ENCODE measurements at places on chromosomes 12 and 14.

- no peak for DNase-seq
Measured at GRCh38 chr14:102795060-102795925, 18.0 kb downstream of the TRAF3 start.

DNA sequence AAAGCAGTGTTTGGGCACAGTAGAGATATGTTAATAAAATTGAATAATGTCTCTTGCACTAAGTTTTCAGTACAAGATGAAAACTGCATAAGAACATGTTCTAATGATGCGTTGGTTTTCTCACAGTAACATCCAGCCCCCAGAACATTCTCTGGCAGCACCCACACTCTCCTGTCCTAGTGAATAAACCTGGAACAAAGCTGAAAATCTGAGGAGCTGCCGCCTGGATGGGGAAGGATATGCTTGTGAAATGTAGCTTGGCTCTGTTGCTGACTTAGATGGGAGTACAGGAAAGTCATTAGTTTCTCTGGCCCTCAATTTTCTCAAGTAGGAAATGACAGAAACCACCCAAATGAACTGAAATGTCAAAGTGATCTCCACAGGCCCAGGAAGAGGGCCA, 323.8 kb downstream of the APAF1 start:
- DNase-seq: no peak

- DNase-seq: peak; percentile 92
Measured at GRCh38 chr12:108664338-108665258, 30.9 kb upstream of the SELPLG start.

DNA sequence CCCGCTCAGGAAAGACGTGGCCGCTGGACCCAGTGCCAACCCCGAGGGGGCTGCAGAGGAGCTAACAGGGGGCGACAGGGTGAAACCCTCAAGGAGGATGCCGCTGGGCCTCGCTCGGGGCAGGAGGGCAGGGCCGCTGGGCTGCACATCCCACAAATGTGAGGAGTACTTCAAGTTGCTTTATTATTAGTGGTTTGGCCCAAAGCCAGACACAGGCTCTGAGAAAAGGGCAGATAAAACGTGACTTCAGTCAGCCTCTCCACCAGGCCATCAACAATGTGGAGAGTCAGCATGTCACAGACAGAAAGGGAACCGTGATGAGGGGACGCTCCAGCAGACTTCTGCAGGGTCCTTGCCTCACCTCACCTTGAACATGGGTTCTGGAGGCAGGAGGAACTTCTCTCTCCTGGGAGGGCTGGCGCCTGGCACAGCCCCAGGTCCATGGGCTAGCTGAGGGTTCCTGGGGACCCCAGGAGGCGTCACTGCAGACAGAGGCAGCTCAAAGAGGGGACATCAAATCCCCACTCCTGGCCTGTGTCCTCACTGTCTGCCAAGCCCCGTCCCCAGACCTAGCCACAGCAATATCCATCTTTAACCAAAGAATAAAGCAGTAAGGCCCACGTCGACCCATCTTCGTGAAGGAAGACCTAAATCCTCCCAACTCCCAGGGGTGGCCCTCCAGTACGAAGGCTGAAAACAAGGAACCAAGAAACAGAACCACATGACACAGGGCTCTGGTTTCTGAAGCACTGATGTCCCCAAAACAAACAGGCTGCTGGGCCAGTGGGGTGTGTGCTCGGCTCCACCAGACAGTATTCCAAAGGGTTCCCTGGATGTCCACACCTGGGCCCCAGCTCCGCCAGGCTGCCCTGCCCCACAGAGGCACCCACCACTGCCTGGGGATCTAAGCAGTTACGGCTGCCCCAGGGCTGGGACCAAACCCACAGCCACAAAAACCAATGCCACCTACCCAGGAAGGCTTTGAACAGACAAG, 35.1 kb downstream of the CCDC85C start:
- no peak for DNase-seq

DNA sequence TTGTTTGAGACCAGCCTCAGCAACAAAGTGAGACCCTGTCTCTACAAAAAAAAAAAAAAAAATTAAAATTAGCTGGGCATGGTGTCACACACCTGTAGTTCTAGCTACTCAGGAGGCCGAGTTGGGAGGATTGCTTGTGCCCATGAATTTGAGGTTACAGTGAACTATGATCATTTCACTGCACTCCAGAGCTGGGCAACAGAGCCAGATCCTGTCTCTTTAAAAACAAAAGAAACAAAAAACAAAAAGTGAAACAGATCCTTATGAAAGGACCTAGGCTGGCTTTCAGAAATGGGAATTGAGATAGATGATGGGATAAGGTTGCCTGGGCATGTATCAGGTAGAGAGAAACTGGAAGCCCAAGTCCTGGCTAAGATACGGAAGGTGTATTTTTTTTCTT, 13.9 kb downstream of the ACTR6 start:
- DNase-seq: no peak

GRCh38 chr12:61029516-61029915, 1230.7 kb upstream of the USP15 start:
- no peak for DNase-seq

DNA sequence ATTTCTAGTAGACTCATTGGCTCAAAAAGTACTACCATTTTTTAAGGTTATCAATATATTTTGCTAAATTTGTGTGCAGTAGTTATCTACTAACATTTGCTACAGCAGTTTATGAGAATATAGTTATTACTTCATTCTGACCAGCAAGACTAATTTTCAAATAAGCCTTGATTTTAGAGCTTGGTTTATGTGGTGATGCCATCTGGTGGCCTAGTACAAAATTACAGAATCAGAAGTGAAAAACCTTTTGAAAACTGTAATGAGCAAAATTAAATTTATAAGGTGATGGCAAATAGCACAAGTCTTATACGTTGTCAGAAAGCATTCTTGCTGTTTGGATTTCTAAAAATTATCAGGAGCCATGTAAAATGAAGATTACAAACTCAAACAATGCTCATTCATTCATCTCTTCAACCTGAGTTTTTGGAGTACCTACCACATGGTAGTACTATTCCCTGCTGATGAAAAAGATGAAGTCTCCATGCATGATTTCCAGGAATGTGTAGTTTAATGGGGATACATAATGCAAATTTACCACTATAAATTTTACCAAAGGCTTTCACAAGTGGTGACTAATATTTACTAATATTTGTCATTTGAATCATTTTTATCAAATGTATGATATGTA, 51.0 kb downstream of the MAGOHB start:
- DNase-seq: peak; percentile 3

DNA sequence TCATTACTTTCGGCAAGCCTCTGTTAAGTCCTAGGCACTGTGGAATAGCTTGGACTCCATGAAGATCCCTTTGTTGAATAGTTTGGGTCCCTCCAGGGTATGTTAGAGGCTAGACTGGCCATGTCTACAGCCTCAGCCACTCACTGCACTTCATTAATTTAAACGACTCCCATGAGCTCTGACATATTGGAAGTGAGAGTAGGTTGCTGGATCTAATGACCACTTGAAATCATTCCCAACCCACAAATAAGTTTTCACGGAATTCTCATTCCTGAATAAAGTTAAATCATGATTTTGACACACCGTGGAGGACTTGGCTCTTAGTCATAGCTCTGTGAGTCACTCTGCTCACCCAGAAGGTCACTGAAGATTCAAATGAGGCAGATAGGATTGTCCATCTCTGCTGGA, 21.4 kb upstream of the APPL2 start:
- DNase-seq: no peak

DNA sequence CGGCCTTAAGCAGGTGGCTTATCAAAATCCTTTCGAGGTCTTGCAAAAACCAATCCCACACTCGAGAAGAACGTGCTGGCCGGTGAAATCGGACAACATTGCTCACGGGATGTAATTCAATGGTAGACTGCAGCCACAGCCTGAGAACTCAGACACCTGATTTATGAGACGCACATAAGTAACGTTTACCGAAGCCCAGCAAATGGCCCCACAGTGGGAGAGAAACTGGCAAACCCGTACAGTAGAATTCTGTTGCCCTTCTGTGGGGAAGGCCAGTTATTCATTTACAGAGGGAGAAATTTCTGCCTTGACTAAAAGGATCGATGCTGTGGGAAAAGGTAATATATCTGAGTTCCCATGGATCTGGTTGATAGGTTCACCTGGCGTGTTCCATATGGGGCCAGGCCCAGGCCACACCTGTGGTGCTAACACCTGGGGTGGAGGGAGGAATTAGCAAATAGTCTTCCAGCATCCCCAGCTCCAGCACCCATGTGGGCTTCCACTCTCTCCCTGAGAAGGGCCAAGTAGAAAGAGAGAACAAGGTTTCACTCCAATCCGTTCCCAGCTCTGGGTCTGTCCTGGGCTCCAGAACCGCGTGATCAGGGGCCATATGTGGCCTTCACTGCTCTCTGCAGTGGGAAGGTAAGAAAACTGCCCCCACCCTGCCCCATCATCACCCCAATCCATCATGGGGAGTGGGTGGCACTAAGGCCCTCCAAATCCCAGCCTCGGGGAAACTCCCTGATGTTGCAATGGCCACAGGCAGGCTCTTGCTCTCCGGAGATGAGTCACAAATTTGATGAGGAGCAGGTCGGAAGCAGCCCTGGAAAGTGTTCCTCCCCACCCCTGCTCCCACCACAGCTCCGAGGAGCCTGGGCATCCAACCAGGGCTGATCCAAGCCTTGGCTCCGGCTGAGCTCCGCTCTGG, 12.7 kb downstream of the BDKRB1 start:
- DNase-seq: no peak

DNA sequence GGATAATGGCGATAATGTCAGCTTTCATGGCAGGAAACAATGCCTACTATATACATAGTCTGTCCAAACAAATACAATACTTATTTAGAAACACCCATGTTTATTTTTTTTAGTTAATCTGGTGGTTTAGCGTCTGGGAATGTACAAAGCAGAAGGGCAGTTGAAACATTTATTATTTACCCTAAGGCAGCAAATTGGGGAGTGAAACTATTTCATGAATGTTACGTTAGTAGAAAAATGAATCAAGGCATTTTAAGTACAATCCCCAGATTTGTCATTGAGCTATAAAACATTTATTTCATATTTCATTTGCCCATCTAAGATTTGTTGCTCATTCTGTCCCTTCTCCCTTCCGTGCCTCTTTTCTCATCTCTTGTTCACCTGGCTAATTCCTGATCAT, 87.1 kb upstream of the ATF1 start:
- DNase-seq: no peak

DNA sequence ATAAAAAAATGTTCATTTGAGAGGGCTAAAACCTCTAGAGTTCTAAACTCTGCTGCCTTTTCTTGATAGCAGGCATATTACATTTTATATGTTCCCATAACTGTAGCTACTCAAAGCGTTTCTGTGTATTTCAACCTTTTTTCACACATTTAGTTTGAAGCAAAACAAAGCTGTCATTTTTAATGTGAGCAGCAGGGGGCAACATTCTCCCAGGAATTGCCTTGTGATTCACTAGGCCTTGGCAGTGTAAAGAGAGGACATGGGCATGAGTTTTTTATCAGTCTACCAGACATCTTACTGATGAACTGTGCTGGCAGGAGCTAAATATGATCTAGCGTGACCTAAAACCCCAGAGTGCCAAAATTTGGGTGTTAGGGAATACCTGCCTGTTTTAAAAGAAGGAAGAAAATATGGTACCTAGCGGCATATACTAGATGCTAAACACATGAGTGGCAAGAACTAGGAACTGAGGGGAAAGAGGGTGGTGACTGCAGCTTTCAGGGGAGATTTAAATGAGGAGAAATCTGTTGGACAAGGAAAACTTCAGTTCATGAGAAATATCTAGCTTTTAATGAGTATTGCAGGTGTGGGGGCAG, 65.3 kb downstream of the IFT43 start:
- DNase-seq: peak; percentile 26

- DNase-seq: no peak
Measured at GRCh38 chr12:9367201-9367600, 159.0 kb upstream of the PZP start.

DNA sequence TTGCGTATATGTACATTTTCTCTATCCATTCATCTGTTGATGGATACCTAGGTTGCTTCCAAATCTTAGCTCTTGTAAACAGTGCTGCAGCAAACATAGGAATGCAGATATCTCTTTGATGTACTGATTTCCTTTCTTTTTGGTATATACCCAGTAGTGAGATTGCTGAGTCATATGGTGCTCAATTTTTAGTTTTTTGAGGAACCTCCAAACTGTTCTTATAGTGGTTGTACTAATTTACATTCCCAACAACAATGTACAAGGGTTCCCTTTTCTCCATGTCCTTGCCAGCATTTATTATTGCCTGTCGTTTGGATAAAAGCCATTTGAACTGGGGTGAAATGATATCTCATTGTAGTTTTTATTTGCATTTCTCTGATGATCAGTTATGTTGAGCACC, 44.3 kb downstream of the PELI2 start:
- no peak for DNase-seq

- no peak for DNase-seq
Measured at GRCh38 chr14:38646391-38646790, 390.5 kb upstream of the CLEC14A start.

GRCh38 chr14:88488081-88488480, 66.7 kb downstream of the PTPN21 start:
- DNase-seq: no peak

DNA sequence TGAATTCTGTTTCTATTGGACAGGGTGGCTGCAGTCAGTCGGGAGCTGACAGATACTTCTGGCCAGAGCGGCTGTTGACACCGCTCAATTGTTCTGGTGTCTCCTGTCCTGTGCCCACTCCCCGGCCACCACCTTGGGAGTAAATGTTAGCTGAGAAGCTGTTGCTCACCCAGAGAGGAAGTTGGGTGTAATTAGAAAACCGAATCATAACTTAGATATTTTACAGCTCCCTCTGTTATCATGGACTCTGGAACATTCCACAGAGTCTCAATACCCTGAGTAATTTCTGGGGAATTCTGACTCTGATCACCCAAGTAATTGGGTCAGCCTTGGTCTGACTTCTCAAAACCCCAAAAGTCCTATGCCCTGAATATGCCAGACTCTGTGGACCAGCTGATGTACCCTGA, 58.3 kb upstream of the RFLNA start:
- no peak for DNase-seq

- DNase-seq: no peak
Measured at GRCh38 chr12:60616400-60616799, 1020.6 kb downstream of the SLC16A7 start.

DNA sequence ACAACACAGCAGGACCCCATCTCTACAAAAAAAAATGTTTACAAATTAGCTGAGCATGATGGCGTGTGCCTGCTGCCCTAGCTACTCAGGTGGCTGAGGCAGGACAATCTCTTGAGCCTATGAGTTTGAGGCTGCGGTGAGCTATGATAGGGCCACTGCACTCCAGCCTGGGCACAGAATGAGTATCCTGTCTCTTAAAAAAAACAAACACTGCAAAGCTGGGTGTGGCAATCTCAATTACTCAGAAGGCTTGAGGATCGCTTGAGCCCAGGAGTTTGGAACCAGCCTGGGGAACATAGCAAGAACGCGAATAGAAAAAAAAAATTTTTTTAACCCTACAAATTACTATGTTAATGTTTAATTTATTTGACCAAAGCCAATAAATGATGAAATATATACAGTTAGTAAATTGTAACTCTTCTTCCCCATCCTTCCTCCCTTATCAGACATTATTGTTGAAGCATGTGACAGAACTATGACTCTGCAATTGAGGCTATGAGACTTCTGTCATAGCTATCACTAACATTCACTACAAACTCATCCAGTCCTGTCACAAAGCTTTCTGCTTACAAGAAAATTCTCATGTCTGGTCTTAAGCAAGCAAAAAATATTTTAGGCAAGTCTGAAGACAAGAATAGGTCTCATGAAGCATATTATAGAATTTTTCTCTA, 9.8 kb downstream of the BTBD7 start:
- DNase-seq: no peak
